ENCODE measurements at places on chromosomes 1 and 21.

GRCh38 chr1:90067194-90067931, 72.5 kb downstream of the ZNF326 start:
- no peak for DNase-seq

DNA sequence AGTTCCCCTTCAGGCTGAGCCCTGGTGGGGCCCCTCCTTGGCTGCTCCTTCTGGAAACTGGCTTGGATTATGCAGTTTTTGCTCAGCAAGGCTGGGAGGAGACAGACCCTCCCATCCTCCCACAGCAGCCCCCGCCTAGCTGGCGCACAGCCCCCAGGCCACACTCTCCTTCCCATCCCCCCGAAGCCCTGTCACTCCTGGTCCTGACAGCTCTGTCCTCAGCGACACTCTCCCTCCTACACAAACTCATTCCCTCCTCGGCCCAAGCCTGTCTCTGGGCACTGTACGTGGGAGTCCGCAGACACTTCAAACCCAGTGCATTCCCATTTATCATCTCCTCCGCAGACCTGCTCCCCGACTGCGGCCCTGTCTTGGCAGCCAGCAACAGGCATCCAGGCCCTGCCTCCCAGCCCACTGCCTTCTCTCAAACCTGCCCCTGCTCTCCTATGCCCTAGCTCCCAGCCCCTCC, 25.0 kb upstream of the EPHB2 start:
- DNase-seq: no peak

GRCh38 chr1:152160576-152160975, 1.5 kb upstream of the RPTN start:
- DNase-seq: no peak

DNA sequence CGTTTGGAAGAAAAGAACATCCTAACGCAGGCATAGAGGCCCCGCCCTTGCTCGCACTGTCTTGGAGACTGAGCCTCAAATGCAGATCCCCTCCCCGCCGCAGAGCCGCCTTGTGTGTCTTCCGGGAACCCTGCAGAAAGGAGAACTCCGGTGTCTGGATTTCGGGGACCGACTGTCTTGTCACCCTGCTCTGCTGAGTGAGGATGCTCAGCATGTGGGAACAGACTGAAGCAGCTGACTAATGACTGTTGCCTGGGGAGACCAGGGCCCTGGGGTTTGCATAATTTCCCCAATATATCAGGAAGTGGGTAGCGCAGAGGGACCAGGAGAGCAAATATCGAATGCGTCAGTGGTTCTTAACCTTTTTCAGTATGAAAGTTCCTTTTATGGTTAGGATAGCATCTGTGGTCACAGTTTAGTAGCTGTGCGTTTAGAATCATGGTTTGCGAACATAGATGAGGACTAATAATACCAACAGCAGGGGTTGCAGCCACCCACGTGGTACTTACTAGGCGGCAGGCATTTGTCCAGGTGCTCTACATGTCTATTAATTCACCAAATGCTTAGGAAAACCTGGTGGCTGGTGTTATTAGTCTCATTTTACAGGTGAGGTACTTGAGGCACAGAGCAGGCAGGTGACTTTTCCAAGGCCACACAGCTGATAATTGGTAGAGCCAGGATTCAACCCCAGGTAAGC, 14.3 kb downstream of the GPR137B start:
- peak; percentile 62 for DNase-seq

DNA sequence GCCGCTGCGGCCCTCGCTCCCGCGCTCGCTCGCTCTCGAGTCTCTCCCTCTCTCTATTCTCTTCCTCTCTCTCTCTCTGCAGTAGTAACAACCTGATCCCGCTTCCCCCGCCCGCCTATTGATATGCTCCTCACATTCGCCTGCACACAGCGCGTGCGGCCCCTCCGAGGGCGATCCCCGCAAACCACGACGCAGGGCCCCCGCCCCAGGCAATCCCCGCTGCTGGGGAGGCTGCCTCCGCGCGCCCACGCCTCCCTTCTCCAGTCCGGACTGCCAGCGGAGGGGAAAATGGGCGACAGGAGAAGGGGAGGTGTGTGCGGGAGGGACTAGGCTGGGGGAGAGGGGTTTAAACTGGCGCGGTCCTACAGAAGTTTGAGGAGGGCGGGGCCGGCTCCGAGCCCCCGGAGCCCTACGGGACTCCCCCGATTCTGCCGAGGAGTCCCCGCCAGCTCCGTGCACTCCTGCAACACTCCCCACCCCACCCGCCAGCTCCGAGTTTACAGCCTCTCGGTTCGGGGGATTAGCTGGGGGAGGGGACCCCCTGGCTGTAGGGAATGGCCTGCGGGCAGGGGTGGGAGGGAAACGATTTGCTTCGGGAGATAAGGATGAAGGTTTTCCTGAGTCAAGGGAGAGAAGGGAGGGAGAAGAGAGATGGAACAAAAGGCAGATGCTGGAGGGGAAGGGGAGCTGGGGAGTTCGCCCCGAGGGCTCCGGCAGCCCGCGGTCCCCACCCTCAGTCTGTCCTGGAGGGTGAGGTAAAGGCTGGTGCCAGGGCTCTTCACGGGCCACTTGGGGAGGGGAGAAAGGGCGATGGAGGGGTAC, 66.6 kb downstream of the SYT2 start:
- no peak for DNase-seq

Data from activated CD8-positive, alpha-beta memory T cell treated with anti-CD3 and anti-CD28 coated beads for 24 hours (primary cell).